ENCODE measurements at places on chromosomes 1 and 21.

DNA sequence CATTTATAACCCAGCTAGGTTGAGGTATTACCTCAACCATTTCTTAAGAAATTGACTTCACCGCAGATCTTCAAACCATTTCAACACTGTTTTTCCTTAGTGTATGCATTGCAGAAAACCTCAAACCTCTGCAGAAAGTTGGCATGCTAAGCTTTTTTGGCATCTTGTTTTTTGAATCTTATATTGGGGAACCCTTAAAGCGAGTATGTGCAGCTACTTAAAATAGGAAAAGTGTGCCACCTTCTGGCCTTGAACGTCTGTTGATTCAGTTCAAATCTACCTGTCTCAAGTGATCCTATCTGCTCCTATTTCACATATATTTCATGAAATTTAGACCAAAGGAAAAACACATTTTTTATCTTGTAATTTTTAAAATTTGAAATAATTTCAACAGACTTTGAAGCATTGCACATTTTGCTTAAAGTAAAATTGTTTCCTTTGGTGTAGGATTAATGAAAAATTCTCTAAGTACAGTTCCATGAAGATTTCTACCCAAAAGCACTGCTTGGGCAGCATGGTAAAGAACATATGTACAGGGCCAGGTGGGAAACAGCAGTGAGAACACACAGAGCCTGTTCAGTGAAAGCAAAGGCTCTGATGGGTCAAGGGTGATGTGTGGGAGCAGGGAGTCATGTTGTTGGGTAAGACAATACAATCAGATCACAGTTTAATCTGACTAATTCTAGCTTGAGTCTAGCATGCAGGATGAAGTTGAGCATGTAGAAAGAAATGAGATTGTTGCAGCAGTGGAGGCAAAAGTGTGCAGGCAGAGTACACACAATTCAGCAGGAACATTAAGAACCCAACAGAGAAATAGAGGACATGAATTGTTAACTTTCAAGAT is 17.2 kb downstream of the HENMT1 start:
- peak; percentile 91 for DNase-seq

DNA sequence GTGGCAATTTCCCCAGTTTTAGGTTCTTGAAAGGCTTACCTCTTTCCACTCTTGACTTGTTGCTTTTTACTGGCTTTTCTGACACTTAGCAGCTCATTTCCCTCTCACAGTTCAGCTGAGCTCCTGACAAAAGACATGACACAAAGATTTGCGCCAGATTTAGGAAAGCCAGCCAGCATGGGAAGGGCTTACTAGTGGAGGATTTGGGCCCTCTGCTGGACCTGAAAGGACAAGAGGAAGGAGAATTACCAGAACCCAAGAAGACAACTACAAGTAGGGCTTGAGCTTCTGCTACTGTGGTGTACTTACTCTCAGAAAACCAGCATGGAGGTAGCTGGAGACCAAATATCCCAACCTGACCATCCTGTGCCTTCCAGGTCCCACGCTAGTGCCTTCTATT is 784.5 kb downstream of the BRINP3 start:
- peak; percentile 25 for DNase-seq

DNA sequence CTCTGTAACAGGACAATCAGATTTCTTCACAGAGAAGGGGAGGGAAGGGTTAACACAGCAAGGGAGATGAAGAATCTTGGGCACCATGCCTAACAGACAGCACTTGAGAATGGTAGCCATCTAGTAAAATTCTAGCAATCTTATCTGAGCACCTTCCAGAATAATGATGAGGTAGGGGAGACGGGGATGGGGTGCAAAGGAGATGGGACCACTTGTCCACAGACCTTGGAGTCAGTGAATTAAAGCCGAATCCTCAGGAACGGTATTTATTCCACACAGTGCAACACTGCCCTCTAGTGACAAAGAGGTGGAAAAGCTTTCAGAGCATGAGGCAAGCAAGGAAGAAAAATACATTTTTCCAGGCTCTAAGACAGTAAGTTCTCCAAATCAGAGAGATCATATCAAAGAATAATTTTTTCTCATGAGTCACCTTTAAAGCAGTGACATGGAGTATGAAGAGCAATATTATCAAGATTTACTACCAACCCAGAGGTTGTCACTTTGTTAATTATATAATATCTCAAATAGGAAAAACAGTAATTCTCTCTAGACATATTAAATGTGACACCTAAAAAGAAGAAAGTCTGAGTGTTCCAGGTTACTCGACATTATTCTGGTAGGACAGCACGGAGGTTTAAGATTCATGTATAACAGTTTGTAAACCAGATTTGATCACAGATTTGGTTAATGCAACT is 43.3 kb upstream of the LPAR3 start:
- DNase-seq = no peak

- DNase-seq = peak; percentile 58
These were observed 431 bp upstream of the C1orf52 start for GRCh38 chr1:85259912-85260274.

DNA sequence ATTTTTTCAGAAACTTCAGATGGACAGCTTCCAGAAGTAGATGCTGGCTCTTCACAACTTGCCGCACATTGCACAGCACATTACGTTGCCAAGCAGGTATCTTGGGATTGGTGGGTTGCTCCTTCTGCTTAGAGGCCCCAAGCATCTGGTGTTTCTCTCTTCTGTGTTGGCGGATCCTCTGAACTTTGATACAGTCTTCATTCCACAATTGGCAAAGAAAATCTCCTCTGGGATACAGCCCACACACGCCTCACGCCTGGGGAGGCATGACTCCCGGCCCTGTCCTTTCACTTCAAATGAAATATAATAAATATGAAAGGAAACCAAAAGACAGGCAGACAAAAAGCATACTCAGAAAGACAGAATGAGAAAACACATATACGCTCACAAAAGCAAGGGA is 72.3 kb upstream of the PPP2R5A start:
- no peak for DNase-seq

- no peak for DNase-seq
These were observed 2.2 kb upstream of the ADAM30 start for GRCh38 chr1:119898530-119898929.

GRCh38 chr1:2962541-2962940 is 58.7 kb upstream of the ACTRT2 start:
- no peak for DNase-seq

- no peak for DNase-seq
These were observed 37.9 kb downstream of the ACOT7 start for GRCh38 chr1:6355621-6356020.

DNA sequence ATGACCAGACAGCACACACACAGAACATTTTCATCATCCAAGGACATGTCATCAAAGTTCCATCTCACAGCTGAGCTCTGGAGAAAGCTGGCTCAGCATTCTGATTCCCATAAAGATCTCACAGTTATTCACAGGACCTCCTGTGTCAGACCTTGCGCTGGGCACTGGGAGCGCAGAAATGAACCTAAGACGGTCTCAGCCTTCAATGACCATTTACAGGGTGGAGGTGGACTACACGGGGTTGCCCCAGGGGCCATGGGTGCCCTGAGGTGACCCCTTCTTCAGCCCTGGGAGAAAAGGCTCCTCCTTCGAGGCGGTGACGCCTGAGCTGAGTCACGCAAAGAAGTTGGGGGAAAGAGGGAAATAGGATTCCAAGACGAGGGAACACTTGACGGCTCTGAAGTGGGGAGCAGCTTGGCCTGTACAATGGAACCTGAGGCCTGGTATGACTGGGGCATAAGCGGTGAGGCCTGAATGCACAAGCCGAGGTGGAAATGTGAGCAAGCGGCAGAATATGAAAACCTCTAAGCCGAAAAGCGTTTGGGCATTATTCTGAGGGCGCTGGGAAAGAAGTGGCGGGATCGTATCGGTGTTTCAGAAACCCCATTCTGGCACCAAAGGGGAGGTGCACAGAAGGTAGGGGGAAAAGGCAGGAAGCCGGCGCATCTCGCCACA is 797 bp downstream of the CC2D1B start:
- DNase-seq = peak; percentile 95

GRCh38 chr1:95701450-95702173 is 467.6 kb downstream of the RWDD3 start:
- no peak for DNase-seq

DNA sequence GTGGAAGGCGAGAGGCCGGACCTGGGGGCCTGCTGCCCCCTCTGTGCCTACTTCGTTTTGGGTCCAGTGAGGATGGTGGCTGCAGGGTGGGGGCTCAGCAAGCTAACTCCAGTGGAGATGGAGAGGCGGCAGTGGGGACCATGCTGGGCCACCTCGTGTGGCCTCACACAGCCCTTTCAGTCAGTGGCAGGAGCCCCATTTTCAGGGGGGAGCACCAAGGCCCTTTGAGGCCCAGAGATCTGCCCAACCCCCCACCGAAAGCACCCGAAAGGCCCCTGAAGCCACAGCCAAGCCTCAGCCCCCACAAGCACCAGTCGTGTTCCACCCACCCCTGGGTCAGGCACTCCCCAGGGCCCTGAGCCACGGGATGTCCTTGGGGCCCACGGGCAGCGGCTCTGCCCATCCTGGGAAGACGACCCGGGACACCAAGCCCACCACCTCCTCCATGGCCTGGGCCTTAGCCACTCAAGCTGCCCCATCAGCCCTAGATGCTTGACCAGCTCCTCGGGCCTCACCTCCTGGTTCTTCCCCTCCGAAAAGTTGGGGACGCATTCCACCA is 345 bp downstream of the FTCD start:
- peak; percentile 65 for DNase-seq

DNA sequence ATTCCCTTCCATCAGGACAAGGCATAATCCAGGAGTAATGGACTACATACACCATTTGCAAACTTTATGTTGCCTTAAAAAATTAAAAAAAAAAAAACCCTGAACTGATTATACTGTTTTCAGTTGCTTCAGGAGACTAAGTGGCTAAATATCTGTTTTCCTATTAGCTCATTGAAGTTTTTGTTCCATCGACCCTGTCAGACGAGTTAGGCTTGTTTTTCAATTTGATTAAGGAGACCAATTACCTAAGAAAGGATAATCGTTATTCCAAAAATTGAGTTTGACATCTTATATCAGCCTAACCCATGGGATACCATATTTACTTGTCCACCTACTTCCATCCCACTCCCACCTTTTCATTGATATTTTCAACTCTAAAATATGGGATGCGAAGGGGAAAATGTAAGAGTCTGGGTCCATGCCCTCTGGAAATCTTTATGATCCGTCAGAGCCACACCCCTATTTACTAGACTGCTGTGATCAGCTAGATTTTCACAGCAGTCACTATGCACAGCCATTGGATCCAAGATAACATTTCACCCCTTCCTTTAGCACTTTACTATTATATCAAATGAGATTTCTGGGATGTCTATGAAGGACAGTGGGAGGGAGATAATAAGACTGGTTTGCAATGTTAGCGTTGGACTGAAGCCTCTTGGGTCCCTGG is 41.0 kb downstream of the IL12RB2 start:
- no peak for DNase-seq

DNA sequence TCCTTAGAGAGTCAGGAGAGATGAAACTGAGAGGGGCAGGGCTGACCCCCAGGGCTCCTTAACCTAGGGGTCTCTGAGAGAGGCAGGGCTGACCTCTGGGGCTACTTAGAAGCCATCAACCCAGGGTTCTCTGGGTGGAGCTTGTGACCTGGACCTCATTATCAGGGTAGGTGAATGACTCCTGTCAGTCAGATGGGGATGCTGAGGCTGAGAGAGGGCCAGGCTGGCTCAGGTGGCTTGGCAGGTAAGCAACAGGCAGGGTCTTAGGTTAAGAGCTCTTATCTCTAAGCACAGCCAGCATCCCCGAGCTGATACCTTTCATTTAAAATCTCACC is 160.9 kb downstream of the PTPRU start:
- DNase-seq = no peak

DNA sequence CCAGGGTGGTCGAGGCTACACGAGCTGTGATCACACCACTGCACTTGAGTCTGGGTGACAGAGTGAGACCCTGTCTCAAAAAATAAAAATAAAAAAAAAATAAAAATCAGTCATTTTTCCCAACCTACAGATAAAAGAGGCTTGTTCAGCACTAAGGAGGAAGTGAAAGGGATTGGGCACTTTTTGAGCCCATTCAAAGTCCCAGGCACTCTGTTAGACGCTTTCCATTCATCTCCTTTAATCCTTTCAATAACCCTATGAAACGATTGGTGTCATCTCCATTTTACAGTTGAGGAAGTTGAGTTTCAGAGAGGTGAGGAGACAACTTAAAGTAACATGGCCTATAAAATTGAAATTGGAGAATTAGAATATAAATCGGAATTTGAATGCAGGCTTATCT is 10.4 kb upstream of the AGO4 start:
- no peak for DNase-seq

GRCh38 chr1:234658138-234658537 is 48.2 kb upstream of the IRF2BP2 start:
- no peak for DNase-seq

All from osteoblast (primary cell).